LHCN-M2 (cell line): ENCODE measurements at places on chromosomes 2 and 18. TPM values are rescaled to one million over a fixed set of nuclear protein-coding genes. Genes with fewer than 3 reads are reported as not detected.
A peak's percentile ranks its signal among the peaks of the same experiment; 100 is the strongest.

DNA sequence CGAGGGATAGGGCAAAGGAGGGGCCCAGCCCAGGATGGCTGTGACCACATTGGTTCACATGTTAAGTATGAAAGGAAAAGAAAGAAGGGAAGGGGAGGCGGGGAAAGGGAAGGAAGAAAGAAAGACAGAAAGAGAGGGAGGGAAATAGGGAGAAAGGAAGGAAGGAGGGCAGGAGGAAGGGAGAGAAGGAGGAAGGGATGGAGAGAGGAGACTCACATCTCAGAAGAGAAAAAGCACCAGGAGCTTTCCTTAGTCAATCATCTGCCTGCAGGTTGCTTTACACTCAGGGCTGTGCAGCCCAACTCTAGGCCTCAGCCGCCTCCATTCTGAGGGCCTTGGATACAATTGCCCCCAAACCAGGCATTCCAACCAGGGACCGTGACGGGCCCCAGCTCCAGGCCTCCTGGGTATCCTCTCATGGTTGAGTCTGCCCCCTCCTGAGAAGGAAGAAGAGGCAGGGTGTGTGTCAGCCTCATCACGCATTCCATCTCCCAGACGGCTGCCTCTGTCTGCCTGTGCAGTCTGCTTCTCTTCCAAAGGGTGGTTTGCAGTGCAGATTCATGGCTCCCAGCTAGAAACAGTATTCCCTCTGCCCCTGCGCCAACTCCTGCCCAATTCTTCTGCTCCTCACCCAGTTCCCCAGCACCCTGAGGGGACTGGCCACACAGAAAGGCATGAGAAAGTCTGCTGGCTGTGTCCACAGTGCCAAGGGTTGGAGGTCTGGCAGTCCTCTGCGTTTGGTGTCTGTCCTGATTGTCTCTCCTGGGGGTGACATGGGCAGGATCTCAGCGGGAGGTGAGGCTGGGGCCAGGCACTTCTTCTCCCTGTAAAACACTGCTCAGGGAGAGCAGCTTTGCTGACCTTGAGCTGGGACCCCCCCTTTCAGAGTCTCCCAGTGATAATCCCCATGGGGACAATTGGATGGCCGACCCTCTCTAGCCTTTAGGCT lies 163.3 kb downstream of the SMAD7 start:
- no peak for DNase-seq

DNA sequence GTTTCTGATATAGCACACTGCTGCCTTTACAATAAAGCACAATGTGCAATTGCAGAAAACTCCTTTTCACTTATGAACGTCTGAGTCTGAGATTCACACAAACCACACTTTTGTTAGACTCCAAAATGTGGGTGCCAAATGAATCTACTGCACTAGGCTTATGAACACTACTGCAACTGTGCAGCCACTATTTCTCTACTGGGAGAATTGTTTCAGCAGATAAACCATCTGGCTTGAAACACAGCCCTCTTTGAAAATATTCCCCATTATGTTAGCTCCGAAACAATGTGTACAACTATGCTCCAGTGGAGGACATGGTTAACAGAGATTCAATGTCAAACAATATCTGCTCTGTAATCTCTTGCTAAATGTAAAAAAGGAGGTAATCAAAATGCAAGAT lies 188.7 kb upstream of the ZEB2 start:
- DNase-seq: no peak

GRCh38 chr2:66771359-66771976 lies 336.5 kb downstream of the MEIS1 start:
- DNase-seq: peak; percentile 3

DNA sequence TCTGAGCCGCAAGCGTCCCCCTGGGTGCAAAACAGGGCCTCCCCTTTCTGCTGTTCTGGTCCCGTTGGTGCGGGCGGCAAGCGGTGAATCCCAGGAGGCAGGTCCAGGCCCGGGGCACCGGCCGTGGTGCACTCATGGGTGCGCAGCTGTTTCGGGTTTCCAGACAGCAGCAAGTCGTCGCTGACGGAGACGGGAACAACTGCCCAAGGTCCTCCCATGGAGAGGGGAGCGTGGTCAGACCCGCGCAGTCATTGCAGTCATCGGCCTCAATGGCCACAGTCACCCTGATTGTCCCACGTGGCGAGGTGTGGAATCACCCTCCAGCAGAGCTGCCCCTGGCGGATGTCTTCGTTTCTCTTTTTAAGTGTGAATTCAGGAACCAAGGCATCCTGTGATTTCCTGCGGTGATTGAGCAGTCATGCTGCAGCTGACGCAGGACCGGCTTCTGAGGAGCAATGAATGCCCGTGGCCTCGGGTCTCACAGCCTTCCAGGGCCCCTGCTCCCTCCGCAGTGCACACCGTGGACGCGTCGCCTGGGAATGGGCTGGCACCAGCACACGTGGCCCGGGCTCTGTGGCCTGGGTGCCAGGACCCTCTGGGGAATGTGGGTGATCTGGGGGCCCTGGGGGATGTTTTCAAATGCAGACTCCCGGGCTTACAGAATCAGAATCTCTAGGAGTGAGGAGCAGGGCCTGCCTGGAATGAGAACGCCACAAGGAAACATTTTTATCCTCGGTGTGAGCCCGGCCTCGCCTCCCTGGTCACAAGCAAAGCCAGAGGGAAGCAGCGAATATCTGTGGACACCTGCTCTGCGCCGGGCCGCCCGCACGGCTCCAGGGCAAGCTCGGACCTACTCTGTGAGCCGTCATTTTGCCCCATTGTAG lies 244.2 kb upstream of the SALL3 start:
- DNase-seq: no peak

Gene CMPK2
- not detected in 2 replicates for total RNA-seq

Gene ATOH8
- total RNA-seq: 129 and 179 TPM in 2 replicates

Gene PRKCE
- total RNA-seq: 5.8 and 6.0 TPM in 2 replicates

Gene LRP2
- total RNA-seq: not detected in 2 replicates
